ENCODE measurements at places on chromosomes 2 and 18. TPM values are rescaled to one million over a fixed set of nuclear protein-coding genes. Genes with fewer than 3 reads are reported as not detected.

The XDH gene
- polyA plus RNA-seq = 0.55 TPM

The CCDC93 gene
- 16.8 TPM for polyA plus RNA-seq

The CLHC1 gene
- 5.0 TPM for polyA plus RNA-seq

The SPEG gene
- polyA plus RNA-seq = 12.6 TPM

The ACVR1C gene
- 0.61 TPM for polyA plus RNA-seq

- peak; percentile 91 for DNase-seq
Observed at GRCh38 chr2:42046819-42047487, 868 bp upstream of the PKDCC start.

- DNase-seq = no peak
Observed at GRCh38 chr2:176291809-176292283, 22.6 kb downstream of the MTX2 start.

DNA sequence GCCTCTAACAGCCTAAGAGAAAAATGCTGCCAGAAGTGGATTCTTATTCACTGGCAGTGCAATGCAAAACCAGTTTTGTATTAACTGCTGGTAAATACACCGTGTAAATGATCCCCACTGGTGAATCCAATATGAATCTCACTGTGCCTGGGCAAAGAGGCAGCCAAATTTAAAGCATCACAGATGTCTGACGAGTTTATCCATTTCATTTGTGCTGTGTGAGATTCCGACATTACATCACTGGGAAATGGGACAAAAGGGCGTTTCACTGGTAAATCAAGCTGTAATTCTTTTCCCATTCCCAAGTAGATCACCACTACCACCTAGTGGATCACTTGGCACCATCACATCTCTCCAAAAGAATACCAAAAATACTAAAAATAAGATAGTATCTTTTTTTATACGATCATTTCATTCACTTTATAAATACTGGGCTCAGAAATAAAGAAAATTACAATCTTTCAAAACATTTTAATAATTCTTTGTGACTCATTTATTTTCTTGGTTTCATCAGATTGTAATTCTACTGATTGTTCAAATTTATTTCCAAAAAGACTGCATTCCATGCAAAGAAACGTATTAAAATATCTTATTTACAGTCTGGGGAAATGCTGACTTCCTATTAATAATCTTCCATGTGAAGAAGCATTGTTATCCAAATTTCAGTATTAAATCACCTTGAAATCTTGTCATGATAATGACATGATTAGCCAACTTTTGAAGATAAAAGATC, 125.6 kb downstream of the GRB14 start:
- DNase-seq = peak; percentile 78

- DNase-seq = no peak
Observed at GRCh38 chr2:240478346-240479110, 43.1 kb downstream of the GPC1 start.

Data from GM23338 (cell line).